ENCODE measurements at places on chromosomes 2 and 18.

DNA sequence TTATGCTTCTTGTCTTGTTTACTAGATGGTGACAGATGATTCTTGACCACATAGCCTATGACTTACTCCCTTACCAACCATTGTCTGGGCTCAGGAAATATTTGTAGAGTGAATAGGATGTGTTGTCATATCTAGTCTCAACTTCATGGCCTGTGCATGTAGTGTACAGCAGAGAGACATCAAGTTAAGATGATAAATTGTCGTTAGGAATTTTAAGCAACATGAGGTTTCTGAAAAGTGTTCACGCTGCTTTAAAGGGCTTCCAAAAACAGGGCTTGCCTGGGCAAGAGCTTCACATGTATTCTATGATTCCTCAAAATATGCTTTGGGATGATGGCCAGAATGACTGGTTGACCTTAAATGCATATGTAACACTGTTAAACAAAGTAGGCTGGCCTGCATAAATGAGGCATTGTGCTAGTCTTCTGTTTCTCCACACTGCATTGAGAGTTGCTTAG, 424.0 kb downstream of the RND3 start:
- DNase-seq: no peak

GRCh38 chr2:238821391-238821790, 26.5 kb upstream of the TWIST2 start:
- no peak for DNase-seq

- no peak for DNase-seq
These were observed 27.5 kb downstream of the CFAP36 start for GRCh38 chr2:55547001-55547400.

- no peak for DNase-seq
These were observed 191.4 kb downstream of the SPP2 start for GRCh38 chr2:234241656-234242458.

- no peak for DNase-seq
These were observed 255.3 kb upstream of the AGAP1 start for GRCh38 chr2:235238537-235238936.

- no peak for DNase-seq
These were observed 97.6 kb downstream of the NFATC1 start for GRCh38 chr18:79493211-79493800.

- DNase-seq: no peak
These were observed 58.2 kb upstream of the FZD7 start for GRCh38 chr2:201975434-201975833.

DNA sequence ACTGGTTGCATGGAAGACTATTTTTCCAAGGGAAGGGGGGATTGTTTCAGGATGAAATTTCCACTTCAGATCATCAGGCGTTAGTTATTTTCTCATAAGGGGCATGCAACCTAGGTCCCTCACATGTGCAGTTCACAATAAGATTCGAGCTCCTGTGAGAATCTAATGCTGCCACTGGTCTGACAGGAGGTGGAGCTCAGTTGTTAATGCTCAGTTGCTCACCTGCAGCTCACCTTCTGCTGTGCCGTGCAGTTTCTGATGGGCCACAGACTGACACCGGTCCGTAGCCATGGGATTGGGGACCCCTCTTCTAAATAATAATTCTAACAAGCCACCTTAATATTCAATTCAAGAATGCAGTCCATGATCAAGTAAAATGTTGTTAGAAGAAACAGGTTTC, 34.9 kb downstream of the PLCL1 start:
- DNase-seq: no peak

GRCh38 chr2:69196327-69197117, 183.5 kb downstream of the ANTXR1 start:
- no peak for DNase-seq

GRCh38 chr2:11899264-11899818, 152.9 kb downstream of the LPIN1 start:
- no peak for DNase-seq

GRCh38 chr2:70994009-70994698, 519 bp downstream of the TEX261 start:
- peak; percentile 74 for DNase-seq

DNA sequence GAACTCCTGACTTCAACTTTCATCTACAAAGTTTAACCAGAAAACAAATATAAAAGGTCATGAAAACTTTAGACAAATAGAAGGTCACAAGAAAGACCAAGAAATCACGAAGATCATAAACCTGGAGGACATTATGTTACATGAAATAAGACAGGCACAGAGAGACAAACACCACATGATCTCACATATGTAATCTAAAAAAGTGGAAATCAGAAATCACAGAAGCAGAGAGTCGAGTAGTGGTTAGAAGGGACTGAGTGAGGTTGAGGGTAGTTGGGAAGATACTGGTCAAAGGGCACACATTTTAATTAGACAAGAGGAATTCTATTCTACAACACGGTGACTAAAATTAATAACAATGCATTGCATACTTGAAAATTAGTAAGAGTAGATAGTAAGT, 1.4 kb downstream of the GCFC2 start:
- DNase-seq: no peak

GRCh38 chr18:21745231-21745630, 4.6 kb downstream of the MIB1 start:
- DNase-seq: no peak

- DNase-seq: no peak
These were observed 141.0 kb upstream of the CTDP1 start for GRCh38 chr18:79538635-79539034.

DNA sequence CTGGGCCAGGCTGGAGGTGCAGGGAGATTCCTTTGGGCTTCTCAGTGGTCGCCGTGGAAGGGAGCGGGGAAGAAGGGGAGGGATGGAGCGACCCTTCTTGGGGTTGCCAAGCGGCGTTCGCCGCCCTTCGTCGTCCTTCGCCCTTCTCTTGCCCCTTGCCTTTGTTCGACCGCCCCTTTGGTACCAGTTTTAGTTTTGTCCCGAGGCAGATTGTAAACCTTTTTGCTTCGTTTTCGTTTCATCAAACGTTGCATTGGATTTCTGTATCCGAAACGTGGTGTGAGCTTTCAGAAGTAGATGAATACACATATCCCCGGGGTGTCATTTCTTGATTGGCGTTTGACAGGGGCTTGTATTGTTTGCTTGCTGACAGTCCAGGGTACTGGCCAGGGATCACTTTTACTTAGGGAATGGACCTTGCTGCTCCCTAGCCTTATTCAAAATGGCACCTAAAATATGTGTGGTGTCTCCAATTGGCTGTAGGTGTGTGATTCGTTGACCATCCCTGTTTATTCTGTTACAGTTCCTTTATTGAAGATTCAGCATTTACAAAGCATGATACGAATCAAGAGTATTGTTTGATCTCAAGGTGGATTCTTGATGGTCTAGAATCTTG, 788 bp downstream of the USP14 start:
- peak; percentile 11 for DNase-seq

GRCh38 chr18:23682472-23682871, 6.8 kb upstream of the LAMA3 start:
- no peak for DNase-seq

DNA sequence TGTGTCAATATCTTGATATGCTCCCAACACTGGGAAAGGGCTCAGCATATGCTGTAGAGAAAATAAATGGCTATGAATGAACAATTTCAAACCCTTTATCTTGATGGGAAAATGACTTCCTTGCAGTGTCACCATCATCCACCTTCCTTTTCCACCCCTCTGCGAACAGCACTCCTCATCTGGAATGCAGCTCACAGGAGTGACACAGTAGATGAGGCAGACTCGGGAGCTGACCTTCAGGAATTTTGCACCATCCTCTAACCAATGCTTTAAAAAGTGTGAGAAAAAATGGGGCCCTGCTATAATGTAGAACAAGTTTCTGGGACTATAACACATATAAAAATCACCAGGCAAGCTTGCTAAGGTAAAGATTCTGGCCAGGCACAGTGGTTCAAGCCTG, 41.3 kb upstream of the YPEL5 start:
- no peak for DNase-seq

- DNase-seq: no peak
These were observed 37.5 kb upstream of the STK17B start for GRCh38 chr2:196208915-196209314.

GRCh38 chr2:127884436-127884835, 1.3 kb downstream of the AMMECR1L start:
- no peak for DNase-seq

- no peak for DNase-seq
These were observed 158.3 kb downstream of the WDSUB1 start for GRCh38 chr2:159128191-159128590.

GRCh38 chr2:112959109-112959812, 18.5 kb upstream of the IL36G start:
- no peak for DNase-seq

DNA sequence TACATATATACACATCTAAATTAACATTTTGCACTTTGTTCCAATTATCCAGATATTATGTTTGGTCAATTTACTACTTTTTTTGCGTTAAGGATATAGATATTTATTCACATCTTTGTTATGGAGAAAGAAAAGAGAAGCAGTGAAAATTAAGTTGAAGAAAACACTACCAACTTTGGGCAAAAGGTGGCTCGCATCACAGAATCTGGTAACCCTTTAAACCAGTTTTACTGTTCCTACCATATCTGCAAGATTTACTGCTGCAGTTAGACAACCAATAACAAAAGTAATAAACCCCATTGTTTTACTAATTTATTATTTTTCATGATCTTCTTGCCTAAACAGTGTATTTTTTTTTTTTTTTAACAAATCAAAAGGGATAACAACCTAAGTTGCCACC, 53.6 kb downstream of the SMAD2 start:
- DNase-seq: no peak

DNA sequence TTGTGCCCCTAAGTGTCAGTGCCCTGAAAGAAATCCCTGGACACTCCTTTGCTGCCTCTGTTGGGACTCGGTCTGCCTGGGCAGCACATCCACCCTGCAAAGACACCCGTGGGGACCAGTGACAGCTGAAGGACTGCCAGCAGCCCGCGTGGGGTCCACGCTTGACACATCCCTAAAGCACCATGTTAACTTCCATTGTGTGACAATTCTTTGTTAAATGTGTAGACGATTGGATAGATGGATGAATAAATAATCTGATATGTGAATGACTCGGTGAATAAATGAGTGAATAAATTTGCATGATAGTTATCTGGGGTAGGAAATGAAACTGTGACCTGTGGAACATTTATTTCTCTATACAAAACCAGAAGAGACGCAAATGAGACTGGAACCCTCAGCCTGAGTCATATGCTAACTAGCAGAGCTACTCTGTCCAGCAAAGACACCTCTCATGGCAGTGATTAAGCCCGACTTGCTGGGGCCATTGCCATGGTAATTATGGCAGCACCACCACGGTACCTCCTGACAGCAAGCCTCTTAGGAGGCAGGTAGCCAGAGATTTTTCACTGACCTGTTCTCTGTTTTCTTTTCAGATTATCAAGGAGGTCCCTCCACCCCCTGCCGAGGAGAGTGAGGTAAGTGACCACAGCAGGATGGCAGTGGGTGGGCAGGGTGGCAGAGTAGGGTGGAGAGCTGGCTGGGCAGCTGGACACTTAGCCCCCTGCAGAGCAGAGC, 156.8 kb downstream of the ANTXR1 start:
- no peak for DNase-seq

GRCh38 chr18:50711386-50711785, 108.4 kb downstream of the MRO start:
- no peak for DNase-seq

DNA sequence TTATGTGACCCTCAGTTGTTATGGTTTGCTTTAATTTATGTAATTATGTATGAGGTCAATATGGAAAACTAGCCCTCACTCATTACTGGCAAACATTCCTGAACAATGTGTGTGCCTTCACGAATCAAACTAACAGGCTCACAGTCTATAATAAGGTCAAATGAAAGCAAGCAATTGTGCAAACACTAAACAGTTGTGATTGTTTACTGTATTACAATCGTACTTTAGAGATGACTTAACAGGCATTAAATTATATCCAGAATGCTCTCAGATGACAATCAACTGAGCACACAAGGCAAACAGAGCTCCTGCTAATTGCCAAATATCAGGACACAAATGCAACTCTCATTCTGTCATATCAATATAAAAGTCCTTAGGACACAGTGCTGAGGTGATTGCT, 29.5 kb downstream of the COL5A2 start:
- DNase-seq: no peak

DNA sequence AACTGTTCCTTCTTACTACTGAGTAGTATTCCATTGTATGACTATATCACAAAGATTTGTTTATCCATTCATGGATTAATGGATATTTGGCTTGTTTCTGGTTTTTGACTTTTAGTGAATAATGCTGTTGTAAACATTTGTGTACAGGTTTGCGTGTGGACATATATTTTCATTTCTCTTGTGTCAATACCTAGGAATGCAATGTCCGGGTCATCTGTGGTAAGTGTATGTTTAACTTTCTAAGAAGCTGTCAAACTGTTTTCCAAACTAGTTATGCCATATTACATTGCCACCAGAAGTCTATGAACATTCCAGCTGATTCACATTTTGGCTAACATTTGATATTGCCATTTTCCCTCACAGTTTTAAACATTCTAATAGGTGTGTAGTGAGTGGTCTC, 29.1 kb upstream of the SLC16A14 start:
- no peak for DNase-seq

DNA sequence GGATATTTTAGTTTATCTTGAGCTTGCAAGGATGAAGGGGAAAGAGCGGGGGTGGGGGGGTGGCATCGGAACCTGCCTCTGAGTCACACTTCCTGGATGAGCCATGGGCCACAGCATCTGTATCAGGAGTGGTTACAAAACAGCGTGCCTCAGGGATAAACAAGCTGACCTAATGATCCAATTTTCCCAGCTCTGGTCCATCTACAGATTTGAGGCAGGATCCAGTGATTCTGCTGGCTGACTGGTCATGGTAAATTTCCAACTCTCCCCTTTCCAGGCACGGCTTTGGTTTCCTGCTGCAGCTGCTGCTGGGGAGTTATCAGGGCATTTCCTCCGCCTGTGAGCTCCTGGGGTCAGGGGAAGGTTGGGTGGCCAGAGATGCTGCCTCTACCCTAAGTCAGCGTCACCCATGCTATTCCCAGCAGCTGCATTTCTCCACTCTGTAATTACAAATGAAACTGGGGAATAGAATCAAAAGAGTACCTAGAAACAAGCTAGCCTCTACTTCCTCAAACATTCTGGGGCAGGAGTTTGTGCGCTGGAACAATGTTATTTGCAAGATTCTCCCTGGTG, 4.7 kb upstream of the HPCAL1 start:
- peak; percentile 79 for DNase-seq

DNA sequence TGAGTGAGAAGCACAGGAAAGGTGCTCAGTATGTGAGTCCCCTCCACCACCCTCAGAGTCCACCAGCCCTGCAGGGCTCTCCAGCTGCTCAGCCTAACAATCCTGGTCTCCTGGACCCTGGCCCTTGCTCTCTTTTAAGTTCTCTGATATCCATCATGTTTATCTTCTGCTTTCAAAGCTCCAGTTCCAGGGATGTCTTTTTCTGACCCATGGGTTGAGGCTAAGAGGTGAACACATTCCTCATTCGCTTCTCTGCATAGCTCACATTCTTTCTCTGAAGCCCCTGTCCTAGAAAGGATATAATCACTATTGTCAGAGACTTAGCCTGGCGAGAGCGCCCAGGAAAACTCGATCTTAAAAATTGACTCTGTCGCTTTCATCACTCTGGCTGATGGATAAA, 86.4 kb downstream of the ARL4C start:
- DNase-seq: no peak

- no peak for DNase-seq
These were observed 49.2 kb upstream of the KCNG2 start for GRCh38 chr18:79748321-79749180.

Measured in activated CD4-positive, alpha-beta T cell treated with anti-CD3 and anti-CD28 coated beads for 36 hours (primary cell).